ENCODE measurements at places on chromosomes 2 and 18.

DNA sequence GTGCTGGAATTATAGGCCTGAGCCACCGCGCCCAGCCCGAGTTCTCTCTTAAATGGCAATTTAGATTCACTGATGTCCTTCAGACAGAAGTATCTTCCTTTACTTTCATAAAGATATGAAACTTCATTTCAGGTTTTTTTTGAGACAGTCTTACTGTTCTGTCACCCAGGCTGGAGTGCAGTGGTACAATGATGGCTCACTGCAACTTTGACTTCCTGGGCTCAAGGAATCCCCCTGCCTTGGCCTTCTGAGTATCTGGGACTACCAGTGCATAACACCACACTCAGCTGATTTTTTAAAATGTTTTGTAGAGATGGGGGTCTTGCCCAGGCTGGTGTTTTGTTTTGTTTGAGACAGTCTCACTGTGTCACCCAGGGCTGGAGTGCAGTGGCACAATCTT lies 13.2 kb downstream of the ITGB1BP1 start:
- no peak for DNase-seq

DNA sequence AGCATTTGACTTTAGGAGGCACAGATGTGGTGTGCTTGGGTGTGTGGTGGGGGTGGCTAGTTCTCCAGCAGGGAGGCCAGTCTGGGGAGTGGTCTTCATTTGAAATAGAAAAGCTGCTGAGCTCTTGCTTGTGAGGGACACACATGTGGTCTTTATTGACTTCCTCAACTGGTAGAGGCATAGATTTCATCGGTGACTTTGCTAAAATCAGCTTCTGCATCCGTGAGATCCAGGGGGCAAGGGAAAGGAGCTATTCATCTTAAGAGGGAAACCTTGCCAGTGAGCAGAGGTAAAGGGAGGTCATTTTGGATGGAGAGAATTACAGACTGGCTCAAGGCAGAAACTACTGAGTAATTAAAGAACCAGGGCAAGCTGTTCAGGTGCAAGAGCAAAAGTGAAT lies 4.7 kb downstream of the MAPRE3 start:
- no peak for DNase-seq

DNA sequence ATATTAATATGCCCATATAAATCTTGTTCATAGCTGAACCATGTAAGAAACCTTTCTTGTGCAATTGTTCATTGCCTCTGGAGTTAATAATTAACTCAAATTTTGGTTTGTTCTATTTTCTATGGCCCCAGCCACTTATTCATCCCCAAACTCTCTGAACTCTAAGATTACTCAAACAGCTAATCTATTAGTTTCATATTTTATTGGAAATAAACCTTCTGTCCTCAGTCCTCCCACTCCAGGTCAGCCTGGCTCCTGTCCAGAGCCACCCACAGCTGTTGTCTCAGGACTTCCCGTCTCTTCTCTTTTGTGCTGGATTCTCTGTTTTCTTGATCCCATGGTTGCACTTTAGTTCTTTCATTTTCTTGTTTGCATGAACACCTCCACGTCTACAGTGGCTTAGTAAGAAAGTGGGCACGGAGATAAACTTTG lies 4.4 kb upstream of the RNF103 start:
- DNase-seq = no peak

GRCh38 chr18:6236258-6236657 lies 178.5 kb downstream of the L3MBTL4 start:
- no peak for DNase-seq

DNA sequence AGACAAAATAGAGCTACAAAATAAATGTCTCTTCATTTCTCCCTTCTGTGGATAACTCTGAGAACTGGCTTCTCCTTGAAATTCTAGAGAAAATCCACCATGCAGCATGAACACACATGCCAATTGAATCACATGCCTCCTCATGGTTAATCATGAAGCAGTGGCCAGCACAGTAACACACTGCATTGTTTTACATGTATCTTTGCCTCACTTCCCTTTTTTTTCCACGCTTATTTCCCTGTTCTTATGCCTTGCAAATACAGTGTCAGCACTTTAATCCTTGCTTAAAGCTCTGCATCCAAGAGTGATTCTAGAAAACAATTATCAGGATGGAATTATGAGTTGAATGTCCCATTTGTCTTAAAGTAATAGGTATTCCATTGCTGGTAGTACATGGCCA lies 50.3 kb upstream of the ZBTB7C start:
- no peak for DNase-seq

GRCh38 chr2:63743982-63744966 lies 97.4 kb upstream of the UGP2 start:
- no peak for DNase-seq
